Progenitor cell of endocrine pancreas (in vitro differentiated cells): ENCODE measurements at places on chromosomes 4 and X. TPM values are rescaled to one million over a fixed set of nuclear protein-coding genes. Genes with fewer than 3 reads are reported as not detected.

DNA sequence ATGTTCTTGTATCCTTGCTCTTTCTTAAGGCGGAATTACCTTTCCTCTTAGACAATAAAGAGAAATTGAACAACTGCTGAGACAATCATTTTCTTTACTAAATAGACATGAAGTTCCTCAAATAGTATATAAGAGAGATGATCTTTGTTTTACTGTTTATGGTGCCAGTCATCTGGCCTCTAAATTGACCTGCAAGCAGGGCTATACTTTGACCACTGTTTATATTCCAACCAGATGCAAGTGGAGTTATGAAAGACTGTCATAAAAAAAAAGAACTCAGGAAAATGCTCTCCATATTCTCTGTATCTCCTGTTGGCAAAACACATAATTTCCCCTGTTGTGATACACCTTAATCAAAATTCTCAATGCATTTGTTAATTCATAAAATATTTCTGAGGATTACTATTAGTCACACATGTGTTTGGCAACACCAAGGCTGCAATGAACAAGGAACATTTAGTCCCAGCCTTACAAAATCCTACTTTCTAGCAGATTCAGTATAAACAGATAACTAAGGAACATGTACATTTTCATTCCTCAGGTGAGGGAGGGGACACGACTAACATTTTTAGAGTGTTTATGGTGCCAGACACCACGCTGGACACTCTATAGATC lies 562.3 kb downstream of the KCNIP4 start:
- H3K4me3 ChIP-seq = no peak overlapping the region

- no peak overlapping the region for H3K4me3 ChIP-seq
- H3K27ac ChIP-seq = no peak overlapping the region
- H3K27me3 ChIP-seq = no peaks in the 10 kb centered on the region
- peaks cover 12% of the 10 kb centered on the region for H3K36me3 ChIP-seq
- H3K4me1 ChIP-seq = no peaks in the 10 kb centered on the region
- no peak for DNase-seq
Observed at GRCh38 chrX:30830326-30830943, 58.6 kb downstream of the TAB3 start.

- peaks cover 11% of the 10 kb centered on the region for H3K4me1 ChIP-seq
- no peak overlapping the region for H3K27ac ChIP-seq
- no peak overlapping the region for H3K4me3 ChIP-seq
- no peak for DNase-seq
Observed at GRCh38 chr4:98610926-98611676, 47.3 kb downstream of the TSPAN5 start.

DNA sequence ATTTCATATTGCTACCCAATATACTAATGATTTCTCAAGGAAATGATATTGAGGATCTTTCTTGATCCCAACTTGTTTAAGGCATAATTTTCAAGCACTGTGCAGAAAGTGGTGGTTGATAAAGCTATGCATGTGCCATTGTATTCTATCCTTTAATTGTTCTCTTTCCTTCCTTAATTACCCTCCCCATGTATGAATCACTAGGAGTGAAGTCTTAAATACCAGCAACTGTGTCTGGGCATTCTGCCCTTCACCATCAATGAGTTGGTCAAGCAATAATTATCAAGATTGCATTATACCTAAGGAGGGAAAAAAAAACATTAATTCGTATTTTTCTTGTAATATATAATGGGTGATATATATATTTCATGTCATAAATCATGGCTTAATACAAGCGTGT lies 111.8 kb upstream of the FRMPD4 start:
- no peaks in the 10 kb centered on the region for H3K36me3 ChIP-seq
- no peak for DNase-seq
- no peak overlapping the region for H3K27ac ChIP-seq
- no peaks in the 10 kb centered on the region for H3K4me1 ChIP-seq

- H3K4me3 ChIP-seq = no peak overlapping the region
- H3K27ac ChIP-seq = no peak overlapping the region
- H3K36me3 ChIP-seq = no peaks in the 10 kb centered on the region
- no peaks in the 10 kb centered on the region for H3K27me3 ChIP-seq
- H3K4me1 ChIP-seq = peaks cover 3% of the 10 kb centered on the region
Observed at GRCh38 chr4:163948920-163949455, 454.5 kb downstream of the TMA16 start.

DNA sequence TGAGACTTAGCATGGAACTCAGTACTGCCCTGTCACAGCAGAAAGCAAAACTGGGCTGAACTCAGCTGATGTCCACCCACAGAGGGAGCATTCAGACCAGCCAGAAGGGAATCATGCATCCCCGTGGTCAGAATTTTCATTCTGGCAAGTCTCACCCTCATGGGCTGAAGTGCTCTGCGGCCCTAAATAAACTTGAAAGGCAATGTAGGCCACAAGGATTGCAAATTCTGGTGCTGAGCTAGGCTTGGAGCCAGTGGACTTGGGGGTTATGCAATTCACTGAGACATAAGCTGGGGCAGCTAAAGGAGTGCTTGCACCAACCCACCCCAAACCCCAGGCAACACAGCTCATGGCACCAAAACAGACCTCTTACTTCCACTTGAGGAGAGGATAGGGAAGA lies 494.1 kb downstream of the GABRG1 start:
- DNase-seq = no peak
- no peaks in the 10 kb centered on the region for H3K4me1 ChIP-seq
- no peaks in the 10 kb centered on the region for H3K27me3 ChIP-seq

Gene ARAF
- total RNA-seq = 76.8 and 77.7 TPM in 2 replicates

Gene TEX13D
- total RNA-seq = not detected in 2 replicates
